Smooth muscle cell of bladder (primary cell): ENCODE measurements at places on chromosomes 3 and 15. TPM values are rescaled to one million over a fixed set of nuclear protein-coding genes. Genes with fewer than 3 reads are reported as not detected.

Gene TUBGCP4
- total RNA-seq: 9.1 and 9.8 TPM in 2 replicates

Gene WNT7A
- total RNA-seq: under 0.01 TPM in 1 of 2 replicates, not detected in the other

Gene LRRC49
- total RNA-seq: 11.5 and 12.9 TPM in 2 replicates

Gene FGD5
- 0.14 and 0.37 TPM in 2 replicates for total RNA-seq

Gene P2RY1
- 1.1 and 4.4 TPM in 2 replicates for total RNA-seq

Gene OTOL1
- not detected in 2 replicates for total RNA-seq

Gene ZIC1
- not detected in 2 replicates for total RNA-seq

Gene CDCP1
- 5.6 and 7.3 TPM in 2 replicates for total RNA-seq

Gene CCRL2
- total RNA-seq: under 0.01 and 0.09 TPM in 2 replicates

Gene C3orf70
- total RNA-seq: 0.09 and 0.14 TPM in 2 replicates

Gene SUSD5
- total RNA-seq: 1.1 and 3.6 TPM in 2 replicates

Gene MLF1
- 8.1 and 12.9 TPM in 2 replicates for total RNA-seq

Gene CLSTN2
- total RNA-seq: 0.09 and 0.14 TPM in 2 replicates

Gene EIF4E3
- total RNA-seq: 0.71 and 1.1 TPM in 2 replicates

Gene ZMYND10
- total RNA-seq: 0.28 and 1.1 TPM in 2 replicates

Gene UNC13C
- total RNA-seq: not detected in 2 replicates

Gene SATB1
- total RNA-seq: 14.1 and 20.5 TPM in 2 replicates

Gene SLC12A1
- not detected in 2 replicates for total RNA-seq

Gene MST1
- 6.0 TPM in 2 replicates for total RNA-seq

Gene GPR62
- total RNA-seq: under 0.01 and 0.09 TPM in 2 replicates

Gene ZNF774
- 0.57 and 1.1 TPM in 2 replicates for total RNA-seq

Gene CAMP
- not detected in 2 replicates for total RNA-seq

Gene WDR93
- under 0.01 and 0.14 TPM in 2 replicates for total RNA-seq

Gene CISH
- 0.57 and 1.3 TPM in 2 replicates for total RNA-seq

Gene ERICH6
- total RNA-seq: under 0.01 TPM in 1 of 2 replicates, not detected in the other

Gene POPDC2
- total RNA-seq: under 0.01 and 0.37 TPM in 2 replicates

Gene OCA2
- total RNA-seq: not detected in 2 replicates

Gene GABRA5
- 0.09 and 0.14 TPM in 2 replicates for total RNA-seq

Gene MB21D2
- 11.2 and 11.9 TPM in 2 replicates for total RNA-seq

Gene RYR3
- total RNA-seq: 0.09 TPM in 1 of 2 replicates, not detected in the other

Gene B3GALNT1
- 10.1 and 10.6 TPM in 2 replicates for total RNA-seq

Gene PLA2G4E
- not detected in 2 replicates for total RNA-seq

Gene ITPKA
- 0.92 and 1.4 TPM in 2 replicates for total RNA-seq

Gene DYNC1LI1
- total RNA-seq: 28.7 and 28.9 TPM in 2 replicates

Gene EIF4G1
- 198 and 261 TPM in 2 replicates for total RNA-seq

Gene LRRIQ4
- total RNA-seq: not detected in 2 replicates

Gene MITF
- total RNA-seq: 24.0 and 39.2 TPM in 2 replicates

Gene IL17RD
- 1.1 and 2.0 TPM in 2 replicates for total RNA-seq

Gene FSIP1
- 1.7 and 4.4 TPM in 2 replicates for total RNA-seq
